ENCODE measurements at places on chromosomes 5 and 9. TPM values are rescaled to one million over a fixed set of nuclear protein-coding genes. Genes with fewer than 3 reads are reported as not detected.

Gene SV2C
- total RNA-seq = 4.9 TPM

Gene CTNND2
- total RNA-seq = 10.1 TPM

Gene IFNA13
- not detected for total RNA-seq

Gene SERINC5
- 70.2 TPM for total RNA-seq

Gene TMC1
- 0.36 TPM for total RNA-seq

Gene ALG2
- 19.7 TPM for total RNA-seq

Gene RASEF
- total RNA-seq = 0.09 TPM

Gene GABRA1
- total RNA-seq = not detected

Gene MAMDC2
- total RNA-seq = 18.5 TPM

Gene TMEM245
- 92.6 TPM for total RNA-seq

Gene CCDC192
- total RNA-seq = 1.2 TPM

Gene SIMC1
- total RNA-seq = 15.6 TPM

Gene CBY3
- not detected for total RNA-seq

Gene LPAR1
- 170 TPM for total RNA-seq

Gene ADAMTS19
- 0.27 TPM for total RNA-seq

Gene LCN6
- 7.0 TPM for total RNA-seq

Gene OR1N2
- total RNA-seq = not detected

Gene LRRTM2
- 0.58 TPM for total RNA-seq

All from sciatic nerve (tissue), 2 donors.